ENCODE measurements at places on chromosomes 5 and 9. TPM values are rescaled to one million over a fixed set of nuclear protein-coding genes. Genes with fewer than 3 reads are reported as not detected.

- no peak overlapping the region for H3K27ac ChIP-seq
- no peaks in the 10 kb centered on the region for H3K4me1 ChIP-seq
- no peaks in the 10 kb centered on the region for H3K27me3 ChIP-seq
- no peak for DNase-seq
- H3K4me3 ChIP-seq = no peak overlapping the region
These were observed 2.5 kb downstream of the TMEM252 start for GRCh38 chr9:68538200-68538599.

GRCh38 chr9:134491196-134491835 lies 150.3 kb upstream of the COL5A1 start:
- H3K36me3 ChIP-seq = no peaks in the 10 kb centered on the region
- no peak for DNase-seq
- no peaks in the 10 kb centered on the region for H3K4me1 ChIP-seq
- H3K27me3 ChIP-seq = peaks cover 3% of the 10 kb centered on the region
- H3K4me3 ChIP-seq = no peak overlapping the region

DNA sequence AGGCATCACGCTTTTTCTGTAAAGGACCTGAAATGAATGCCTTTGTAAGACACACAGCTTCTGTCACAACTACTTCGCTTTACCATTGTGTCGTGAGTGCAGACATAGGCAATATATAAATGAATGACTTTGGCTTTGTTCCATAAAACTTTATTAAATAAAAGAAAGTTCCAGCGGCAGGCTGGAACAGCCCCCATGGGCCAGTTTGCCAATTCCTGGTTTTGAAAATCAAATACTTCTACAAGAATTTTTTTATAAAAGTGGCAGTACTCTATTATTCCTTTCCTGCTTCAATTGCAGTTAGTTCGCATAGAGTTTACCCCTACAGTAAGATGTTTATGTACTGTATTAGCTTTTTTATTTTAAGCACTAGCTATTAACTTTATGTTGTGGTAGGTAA lies 53.7 kb downstream of the SRFBP1 start:
- H3K27ac ChIP-seq = no peak overlapping the region

DNA sequence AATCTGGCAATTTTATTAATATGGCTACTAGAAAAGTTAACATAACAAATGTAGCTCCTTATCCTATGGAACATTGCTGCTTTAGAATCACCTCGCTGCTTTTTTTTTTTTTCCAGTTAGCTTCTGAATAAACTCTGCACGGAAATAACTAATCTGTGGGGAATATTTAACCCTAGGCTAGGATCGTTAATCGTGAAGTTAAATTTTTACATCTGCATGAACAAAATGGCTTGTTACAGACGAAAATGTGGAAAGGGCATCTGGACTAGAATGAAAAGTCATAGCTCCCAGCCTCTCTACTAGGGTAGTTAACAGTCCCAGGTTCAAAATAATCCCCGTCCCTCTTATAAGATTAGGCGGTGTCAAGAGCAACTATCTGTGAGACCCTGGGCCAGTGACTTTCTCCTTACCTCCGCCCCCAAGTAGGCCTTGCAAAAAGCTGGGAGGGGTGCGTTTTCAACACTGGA lies 470 bp upstream of the SLC22A5 start:
- no peaks in the 10 kb centered on the region for H3K36me3 ChIP-seq
- H3K27ac ChIP-seq = peak overlapping the region; percentile 69
- DNase-seq = no peak
- peak overlapping the region; percentile 74 for H3K4me3 ChIP-seq
- peaks cover 27% of the 10 kb centered on the region for H3K4me1 ChIP-seq

PCDHB16 gene
- not detected for total RNA-seq

MAMDC4 gene
- 12.9 TPM for total RNA-seq
